ENCODE measurements at places on chromosomes 4 and X.
A peak's percentile ranks its signal among the peaks of the same experiment; 100 is the strongest.

DNA sequence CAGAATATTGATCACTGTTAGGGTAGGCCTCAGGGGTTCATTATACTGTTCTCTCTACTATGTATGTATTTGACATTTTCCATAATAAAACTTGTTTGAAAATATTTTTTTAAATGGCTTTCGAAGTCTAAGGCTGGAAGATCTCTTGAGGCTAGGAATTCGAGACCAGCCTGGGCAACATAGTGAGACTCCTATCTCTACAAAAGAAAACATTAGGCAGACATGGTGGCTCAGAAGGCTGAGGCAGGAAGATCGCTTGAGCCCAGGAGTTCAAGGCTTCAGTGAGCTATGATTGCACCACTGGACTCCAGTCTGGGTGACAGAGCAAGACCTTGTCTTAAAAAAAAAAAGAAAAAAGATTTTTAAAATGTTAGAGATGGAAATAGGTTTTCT, 15.5 kb upstream of the TBC1D14 start:
- no peak for DNase-seq

- DNase-seq: no peak
Observed at GRCh38 chr4:186957952-186958555, 234.4 kb upstream of the FAT1 start.

DNA sequence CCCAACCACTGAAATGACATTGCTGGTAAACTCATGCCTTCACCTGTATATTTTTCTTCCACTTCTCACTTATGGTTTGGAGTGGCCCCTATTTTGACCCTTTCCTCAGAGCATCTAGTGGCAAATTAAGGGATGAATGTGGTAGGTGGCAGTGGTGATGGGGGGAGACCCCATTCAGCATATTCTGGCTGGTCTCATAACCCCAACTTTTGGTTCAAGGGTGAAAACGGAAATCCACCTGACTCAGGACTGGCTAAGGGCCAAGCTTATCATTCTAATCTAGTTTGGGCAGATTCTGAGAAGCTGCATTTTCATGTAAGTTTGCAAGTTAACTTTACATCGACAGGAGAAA, 47.0 kb upstream of the NSUN7 start:
- DNase-seq: no peak

DNA sequence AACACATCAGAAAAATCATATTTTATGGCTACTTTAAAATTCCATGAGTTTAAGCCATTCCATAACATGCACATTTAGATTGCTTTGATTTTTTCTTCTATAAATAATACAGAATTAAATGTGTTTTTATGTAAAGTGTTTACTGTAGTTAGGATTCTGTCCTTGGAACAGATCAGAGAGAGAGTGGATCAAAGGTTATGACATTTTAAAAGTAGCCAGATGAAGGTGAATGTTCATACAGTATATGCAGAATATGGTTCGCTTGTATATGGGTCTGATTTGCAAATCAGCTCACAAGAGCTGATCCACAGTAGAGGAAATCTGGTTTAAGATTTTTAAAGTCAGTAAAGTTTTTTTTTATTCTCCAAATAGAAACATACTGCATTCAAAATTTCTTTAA, 7.2 kb upstream of the PALLD start:
- DNase-seq: no peak

GRCh38 chr4:159413306-159413943, 310.5 kb downstream of the RAPGEF2 start:
- no peak for DNase-seq

- no peak for DNase-seq
Observed at GRCh38 chr4:76799718-76800117, 98.2 kb downstream of the SOWAHB start.

DNA sequence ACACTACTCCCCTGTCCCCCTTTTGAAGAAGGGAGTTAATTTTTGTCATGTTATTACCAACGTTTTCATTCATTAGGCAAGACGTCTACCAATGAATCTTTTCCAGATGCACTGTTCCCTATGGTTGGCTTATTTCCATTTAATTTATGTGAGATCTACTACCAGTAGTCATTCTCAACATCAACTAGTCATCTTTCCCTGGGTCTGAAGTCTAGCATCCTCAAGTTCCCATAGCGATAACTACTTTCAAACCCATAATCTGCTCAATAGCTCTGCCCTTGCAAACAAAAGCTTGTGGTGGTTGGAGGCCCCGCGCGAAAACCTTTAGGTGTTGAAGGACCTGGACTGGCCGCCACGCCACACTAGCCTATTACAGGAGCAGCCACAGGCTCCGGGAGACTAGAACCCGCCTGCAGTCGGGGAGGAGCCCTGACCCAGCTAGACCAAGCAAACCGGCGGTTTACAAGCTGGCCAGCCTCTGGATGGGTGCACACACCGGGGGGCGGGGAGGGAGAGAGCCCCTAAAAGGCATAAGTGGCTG, 746 bp downstream of the PPAT start:
- DNase-seq: peak; percentile 15

GRCh38 chr4:117550085-117550484, 464.7 kb upstream of the TRAM1L1 start:
- DNase-seq: no peak

- no peak for DNase-seq
Observed at GRCh38 chr4:4607336-4608213, 65.7 kb upstream of the STX18 start.

DNA sequence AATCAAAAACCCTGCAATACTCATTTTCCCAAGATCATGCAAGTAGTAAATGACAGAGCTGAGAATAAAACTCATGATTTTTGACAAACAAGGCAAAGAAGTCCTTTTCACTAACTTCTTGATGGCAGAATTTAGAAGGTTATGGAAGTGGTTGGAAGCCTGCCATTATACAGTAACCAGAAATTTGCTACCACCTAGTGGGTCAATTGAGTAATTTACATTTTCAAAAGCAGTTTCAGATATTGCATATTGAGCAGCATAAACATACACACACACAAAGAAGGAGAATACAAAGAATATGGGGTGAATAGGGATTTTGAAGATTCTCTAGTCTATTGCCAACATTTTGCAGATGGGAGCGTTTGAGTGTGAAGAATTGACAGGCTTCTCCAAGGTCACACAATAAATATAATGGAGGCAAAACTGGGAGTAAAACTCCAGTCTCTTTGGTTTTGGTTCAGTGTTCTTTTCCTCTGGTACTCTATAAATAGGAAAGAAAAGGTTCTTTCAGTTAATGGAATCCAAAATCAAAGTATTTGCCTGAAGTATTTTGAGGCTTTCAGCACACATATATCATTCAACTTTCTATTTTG, 70.2 kb downstream of the GC start:
- DNase-seq: no peak

DNA sequence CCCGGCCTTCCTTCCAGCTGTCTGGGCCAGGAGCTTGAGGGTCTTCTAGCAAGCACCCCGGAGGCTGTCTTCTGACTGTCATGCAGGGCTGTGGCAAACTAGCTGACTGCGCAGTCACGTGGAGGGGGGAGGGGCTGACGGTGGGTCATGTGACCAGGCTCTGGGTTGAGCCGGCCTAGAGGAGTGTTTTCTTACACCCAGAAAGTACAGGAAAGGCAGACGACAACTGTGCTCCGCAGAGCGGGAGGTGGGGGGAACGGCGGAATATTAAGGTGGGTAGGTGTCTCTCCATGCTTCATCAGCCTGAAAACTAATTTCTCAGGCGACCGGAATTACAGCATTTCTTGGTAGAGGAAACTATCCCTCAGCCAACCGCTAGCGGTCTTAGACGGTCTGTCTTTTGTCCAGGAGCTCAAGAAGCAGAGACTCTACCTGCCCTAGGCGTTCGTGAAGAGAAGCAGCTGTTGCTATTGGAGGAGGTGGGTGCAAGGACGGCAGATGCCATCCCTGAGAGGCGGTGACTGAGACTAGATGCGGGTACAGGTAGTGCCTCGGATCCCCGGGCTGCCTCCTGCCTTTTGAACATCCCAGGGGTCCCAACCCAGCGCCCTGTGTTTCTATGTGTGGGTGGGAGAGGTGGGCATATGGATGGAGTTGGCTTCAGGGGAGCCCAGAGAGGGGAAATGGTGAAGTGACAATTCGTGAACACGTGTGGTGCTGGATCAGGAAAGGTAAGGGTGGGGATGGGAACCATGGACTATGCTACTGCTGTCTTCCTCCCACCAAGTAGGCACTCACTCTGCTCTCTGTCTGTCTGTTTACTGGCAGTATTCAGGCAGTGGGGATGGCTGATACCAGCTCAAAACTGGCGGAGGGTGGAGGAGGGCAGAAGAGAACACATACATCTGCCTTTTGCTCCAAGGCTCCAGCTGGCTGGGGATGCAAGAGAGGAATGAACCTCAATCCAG, 8.8 kb downstream of the GPRASP1 start:
- peak; percentile 78 for DNase-seq

DNA sequence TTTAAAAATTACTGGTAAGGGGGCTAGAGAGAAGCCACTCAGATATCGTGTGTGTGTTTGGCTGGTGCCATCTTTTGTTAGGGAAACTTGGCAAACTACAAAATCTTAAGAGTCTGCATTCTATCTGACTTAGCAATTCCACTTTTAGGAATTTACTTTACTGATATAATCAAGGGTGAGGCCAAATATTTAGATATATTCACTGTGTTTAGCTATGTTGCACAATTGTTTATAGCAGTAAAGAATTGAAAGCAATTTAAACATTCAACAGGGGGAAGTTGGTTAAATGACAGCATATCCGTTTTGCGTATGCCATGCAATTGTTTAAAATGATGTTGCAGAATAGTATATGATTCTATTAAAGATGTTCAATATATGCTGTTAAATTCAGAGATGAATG, 6.4 kb upstream of the HERC3 start:
- DNase-seq: no peak

GRCh38 chr4:111945014-111945413, 200.2 kb upstream of the FAM241A start:
- no peak for DNase-seq

GRCh38 chr4:30653291-30653690, 66.9 kb upstream of the PCDH7 start:
- no peak for DNase-seq

DNA sequence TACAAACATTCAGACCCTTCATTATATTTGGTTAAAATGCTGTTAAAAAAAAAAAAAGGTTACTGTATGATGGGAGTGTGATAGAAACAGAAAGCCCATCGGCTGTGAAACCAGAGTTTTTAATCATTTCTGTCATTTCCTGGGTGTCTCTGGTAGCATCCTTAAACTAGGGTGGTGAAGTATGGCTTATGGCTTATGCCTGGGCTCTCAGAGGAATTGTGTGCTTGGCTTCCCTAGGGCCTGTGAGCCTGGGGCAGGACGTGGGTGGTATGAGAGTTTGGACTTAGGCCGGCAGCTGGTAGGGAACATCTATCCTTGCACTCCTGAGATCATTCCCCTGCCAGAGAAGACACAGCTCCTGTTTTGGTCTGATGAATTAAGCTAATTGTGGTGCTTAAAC, 52.2 kb downstream of the DCUN1D4 start:
- no peak for DNase-seq

DNA sequence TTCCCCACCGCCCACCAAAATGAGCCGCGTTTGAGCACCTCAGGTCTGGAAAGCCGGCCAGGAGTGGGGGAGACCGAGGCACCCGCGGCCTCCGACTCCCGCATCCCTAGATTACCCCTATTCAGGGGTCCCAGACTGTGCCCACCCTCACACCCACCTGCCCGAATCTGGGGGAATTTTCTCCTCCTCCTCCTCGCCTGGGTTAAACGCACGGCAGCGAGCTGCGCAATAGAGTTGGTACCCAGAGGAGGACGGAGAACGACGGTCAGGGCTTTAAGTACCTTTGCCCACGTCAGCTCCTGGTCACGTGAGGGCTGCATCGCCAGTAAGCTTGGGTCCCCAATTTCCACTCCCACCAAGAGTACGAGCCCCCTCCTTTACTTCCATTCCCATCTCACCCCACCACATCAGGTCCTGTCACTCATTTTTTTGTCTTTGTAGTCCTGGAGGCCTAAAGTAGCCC, at the start of gene ARMCX2:
ARMCX2 (minus strand) TSS at position 250 of the 463 bp plus-strand sequence. CDS start 2,262 bp downstream, outside the sequence.
- no peak for DNase-seq

DNA sequence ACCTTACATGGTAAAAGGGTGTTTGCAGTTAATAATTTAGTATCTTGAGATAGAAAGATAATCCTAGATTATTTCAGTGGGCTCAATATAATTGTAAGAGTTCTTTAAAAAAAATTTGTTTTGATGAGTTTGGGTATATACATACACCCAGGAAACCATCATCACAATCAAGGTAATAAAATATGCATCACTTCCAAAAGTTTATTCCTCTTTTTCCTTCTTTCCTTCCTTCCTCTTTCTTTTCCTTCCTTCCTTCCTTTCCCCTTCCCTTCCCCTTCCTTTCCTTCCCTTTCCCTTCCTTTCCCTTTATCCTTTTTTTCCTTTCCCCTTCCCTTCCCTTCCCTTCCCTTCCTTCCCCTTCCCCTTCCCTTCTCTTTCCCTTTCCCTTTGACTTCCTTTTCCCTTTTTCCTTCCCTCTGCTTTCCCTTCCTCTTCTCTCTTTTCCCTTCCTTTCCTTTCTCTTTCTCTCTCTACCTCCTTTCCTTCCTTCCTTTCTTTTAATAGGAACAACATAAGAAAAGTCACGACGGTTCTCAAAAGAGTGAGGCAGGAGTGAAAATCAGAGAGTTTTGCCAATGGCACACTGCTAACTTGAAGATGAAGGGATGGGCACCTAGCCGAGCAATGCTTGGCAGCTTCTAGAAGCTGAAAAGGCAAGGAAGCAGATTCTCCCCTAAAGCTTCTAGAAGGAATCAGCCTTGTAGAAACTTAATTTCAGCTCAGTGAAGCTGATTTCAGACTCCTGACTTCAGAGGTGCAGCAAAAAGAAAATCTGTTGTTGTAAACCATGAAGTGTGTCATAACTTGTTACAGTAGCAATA, 2050.2 kb upstream of the AGA start:
- no peak for DNase-seq

DNA sequence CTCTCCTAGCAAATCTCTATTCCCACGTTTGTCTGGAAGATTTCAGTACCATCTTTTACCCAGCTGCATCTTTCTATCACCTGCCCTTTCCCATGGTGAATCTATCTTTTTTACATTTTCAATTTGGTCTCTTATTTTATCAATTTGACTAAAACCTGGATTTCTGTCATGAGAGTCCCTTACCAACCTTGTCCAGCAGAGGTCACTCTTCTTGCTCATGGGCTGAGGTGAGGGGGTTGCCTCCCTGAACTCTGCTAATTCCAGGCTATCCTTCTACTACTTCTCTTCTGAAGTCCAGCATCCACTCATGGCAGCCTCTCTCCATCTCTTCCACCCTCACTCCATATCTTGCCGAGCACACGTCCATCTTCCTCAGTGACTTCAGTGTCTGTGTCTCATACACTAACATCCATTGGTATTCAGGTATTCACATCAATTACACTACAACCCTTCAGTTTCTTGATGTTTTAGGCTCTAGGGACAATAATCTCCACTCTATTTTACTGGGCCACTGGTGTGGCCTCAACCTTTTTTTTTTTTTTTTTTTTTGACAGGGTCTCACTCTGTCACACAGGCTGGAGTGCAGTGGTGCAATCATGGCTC, 17.8 kb upstream of the ZNF827 start:
- DNase-seq: no peak

- DNase-seq: no peak
Observed at GRCh38 chr4:3206439-3207100, 42.4 kb upstream of the MSANTD1 start.

DNA sequence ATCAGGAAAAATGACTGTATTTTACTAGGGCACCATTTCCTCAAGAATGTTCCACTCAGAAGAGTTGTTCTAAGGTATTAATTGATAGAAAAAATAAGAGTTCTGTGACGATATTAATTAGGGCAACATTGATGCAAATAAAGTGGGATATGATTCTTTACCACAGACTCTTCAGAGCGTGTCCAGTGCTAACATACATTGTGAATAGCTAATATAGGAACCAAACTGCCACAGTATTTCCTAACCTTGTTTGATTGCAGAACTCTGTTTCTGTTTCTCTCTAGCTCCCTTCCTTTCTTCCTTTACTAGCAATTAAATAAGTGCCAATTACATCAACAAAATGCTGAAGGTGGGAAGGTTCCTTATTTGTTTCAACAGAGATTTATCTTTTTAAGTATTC, 154.1 kb upstream of the CPEB2 start:
- no peak for DNase-seq

All from activated CD4-positive, alpha-beta T cell treated with anti-CD3 and anti-CD28 coated beads, Interleukin-2, amount 50 U/mL, for 1 hour (primary cell).